Smooth muscle cell of bladder (primary cell): ENCODE measurements at places on chromosomes 2 and 18. TPM values are rescaled to one million over a fixed set of nuclear protein-coding genes. Genes with fewer than 3 reads are reported as not detected.

The CYP26B1 gene
- total RNA-seq: 0.14 and 0.18 TPM in 2 replicates

The TCF7L1 gene
- total RNA-seq: 1.00 and 1.0 TPM in 2 replicates

The CPO gene
- 0.09 TPM in 1 of 2 replicates, not detected in the other for total RNA-seq

The SLC4A3 gene
- total RNA-seq: 2.0 and 2.1 TPM in 2 replicates

The HOXD10 gene
- total RNA-seq: under 0.01 and 0.18 TPM in 2 replicates

The VAMP8 gene
- total RNA-seq: 1.8 and 3.0 TPM in 2 replicates

The FBLN7 gene
- total RNA-seq: 0.57 and 0.74 TPM in 2 replicates

The SAP130 gene
- total RNA-seq: 1.8 and 2.2 TPM in 2 replicates

The MAPK4 gene
- 0.09 TPM in 1 of 2 replicates, not detected in the other for total RNA-seq

The ADRA2B gene
- 0.09 TPM in 1 of 2 replicates, not detected in the other for total RNA-seq

The ZNF804A gene
- 2.0 and 2.6 TPM in 2 replicates for total RNA-seq

The PRKAG3 gene
- total RNA-seq: not detected in 2 replicates

The NPAS2 gene
- 4.8 and 5.8 TPM in 2 replicates for total RNA-seq

The B3GNT2 gene
- total RNA-seq: 15.2 and 15.9 TPM in 2 replicates

The ITGB6 gene
- total RNA-seq: not detected in 2 replicates

The RBFA gene
- 15.6 and 18.7 TPM in 2 replicates for total RNA-seq

The GPBAR1 gene
- total RNA-seq: 0.14 and 0.37 TPM in 2 replicates

The POTEC gene
- under 0.01 TPM in 1 of 2 replicates, not detected in the other for total RNA-seq

The SIX3 gene
- total RNA-seq: not detected in 2 replicates

The ATP6V1C2 gene
- total RNA-seq: under 0.01 TPM in 1 of 2 replicates, not detected in the other

The KCNG2 gene
- 1.3 and 4.7 TPM in 2 replicates for total RNA-seq

The SP9 gene
- total RNA-seq: not detected in 2 replicates

The PJVK gene
- 1.8 and 2.1 TPM in 2 replicates for total RNA-seq

The TUBB6 gene
- 475 and 568 TPM in 2 replicates for total RNA-seq

The TNS1 gene
- total RNA-seq: 37.3 and 74.4 TPM in 2 replicates

The IHH gene
- total RNA-seq: not detected in 2 replicates

The MRO gene
- under 0.01 and 0.18 TPM in 2 replicates for total RNA-seq

The C2orf74 gene
- 8.7 and 14.6 TPM in 2 replicates for total RNA-seq

The ALLC gene
- not detected in 2 replicates for total RNA-seq

The IFIH1 gene
- total RNA-seq: 3.4 and 4.8 TPM in 2 replicates

The CHRNG gene
- not detected in 2 replicates for total RNA-seq

The SERPINB4 gene
- 0.14 and 0.46 TPM in 2 replicates for total RNA-seq
